Right lung (tissue), 10 donors: ENCODE measurements at places on chromosomes 3 and 15.
A peak's percentile ranks its signal among the peaks of the same experiment; 100 is the strongest.

- DNase-seq: no peak
These were observed 35.1 kb downstream of the CCDC54 start for GRCh38 chr3:107412376-107412775.

GRCh38 chr15:69154684-69155083 lies 5.8 kb upstream of the GLCE start:
- DNase-seq: no peak

DNA sequence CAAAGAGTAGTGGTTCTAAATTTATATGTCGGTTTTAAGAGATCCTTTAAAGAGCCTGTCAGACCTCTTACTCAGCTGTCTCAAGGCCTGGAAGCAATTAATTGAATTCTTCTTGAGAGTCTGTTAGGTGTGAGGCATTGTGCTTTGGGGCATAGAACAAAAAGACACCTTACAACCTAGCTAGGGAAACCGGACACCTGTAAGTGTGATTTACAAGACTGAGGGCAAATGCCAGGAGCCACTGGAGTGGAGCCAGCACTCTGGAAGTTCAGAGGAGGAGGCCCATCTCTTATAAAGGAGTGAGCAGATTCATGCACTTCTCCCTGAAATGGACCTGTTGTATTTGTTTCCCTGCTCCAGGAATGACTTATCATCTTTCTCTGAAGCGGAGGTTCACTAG lies 97.7 kb upstream of the NUDT16 start:
- no peak for DNase-seq

- DNase-seq: no peak
These were observed 326.1 kb upstream of the LRRFIP2 start for GRCh38 chr3:37500518-37500917.

- DNase-seq: no peak
These were observed 47.9 kb downstream of the ATP13A5 start for GRCh38 chr3:193330555-193331204.

GRCh38 chr3:66302288-66302687 lies 81.5 kb downstream of the SLC25A26 start:
- DNase-seq: no peak

DNA sequence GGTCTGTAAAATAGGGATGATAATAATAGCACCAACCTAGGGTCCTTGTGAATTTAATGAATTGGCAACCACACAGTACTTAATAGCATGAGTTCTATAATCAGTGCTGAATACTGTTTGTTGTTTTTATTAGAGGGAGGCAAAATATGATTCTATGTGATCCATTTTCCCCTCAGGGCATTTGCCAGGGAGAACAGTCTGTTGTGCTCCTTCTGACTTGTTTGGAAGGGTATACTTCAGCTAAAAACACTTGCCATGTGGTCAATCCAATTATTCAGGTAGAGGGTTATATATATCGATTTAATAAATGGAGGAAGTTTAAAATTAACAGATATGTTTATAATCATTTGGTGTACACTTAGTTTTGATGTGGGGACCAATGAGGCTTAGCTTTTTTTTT lies 305.3 kb downstream of the CHST2 start:
- no peak for DNase-seq

- DNase-seq: no peak
These were observed 67.2 kb downstream of the LIPC start for GRCh38 chr15:58498821-58499580.

GRCh38 chr3:178856804-178857203 lies 214.8 kb downstream of the ZMAT3 start:
- no peak for DNase-seq

- DNase-seq: no peak
These were observed 2.4 kb downstream of the RBPMS2 start for GRCh38 chr15:64772964-64773363.

DNA sequence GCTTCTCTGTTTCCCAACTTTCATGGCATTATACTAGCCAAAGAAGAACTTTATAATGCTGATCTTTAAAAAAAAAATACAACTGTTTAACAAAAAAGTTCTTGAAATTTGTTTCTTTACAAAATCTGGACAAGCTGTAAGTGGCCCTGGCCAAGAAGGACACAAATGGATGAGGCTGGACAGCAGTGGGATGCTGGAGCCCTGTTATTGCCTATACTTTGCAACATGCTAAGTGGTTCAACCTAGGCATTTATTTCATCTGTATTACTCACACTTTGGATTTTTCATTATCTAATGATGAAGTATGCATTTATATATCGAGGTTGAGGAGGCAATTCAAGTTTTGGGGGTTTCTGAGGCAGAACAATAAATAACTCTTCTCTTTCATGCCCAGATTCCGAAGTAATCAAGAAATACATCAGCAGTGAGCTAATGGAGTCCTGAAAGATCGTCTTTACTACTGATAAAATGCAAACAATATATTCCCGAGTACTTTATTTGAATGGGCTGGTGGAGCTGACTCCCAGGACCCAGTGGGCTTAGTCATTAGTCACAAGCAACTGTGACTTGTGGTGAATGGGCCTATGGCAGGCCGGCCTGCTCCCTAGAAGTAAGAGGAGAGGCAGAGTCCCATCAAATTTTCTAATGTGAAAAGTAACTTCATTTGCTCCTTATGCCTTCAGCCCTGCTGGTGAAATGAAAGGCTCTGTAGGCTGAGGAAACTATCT lies 177.3 kb upstream of the DPH6 start:
- no peak for DNase-seq

DNA sequence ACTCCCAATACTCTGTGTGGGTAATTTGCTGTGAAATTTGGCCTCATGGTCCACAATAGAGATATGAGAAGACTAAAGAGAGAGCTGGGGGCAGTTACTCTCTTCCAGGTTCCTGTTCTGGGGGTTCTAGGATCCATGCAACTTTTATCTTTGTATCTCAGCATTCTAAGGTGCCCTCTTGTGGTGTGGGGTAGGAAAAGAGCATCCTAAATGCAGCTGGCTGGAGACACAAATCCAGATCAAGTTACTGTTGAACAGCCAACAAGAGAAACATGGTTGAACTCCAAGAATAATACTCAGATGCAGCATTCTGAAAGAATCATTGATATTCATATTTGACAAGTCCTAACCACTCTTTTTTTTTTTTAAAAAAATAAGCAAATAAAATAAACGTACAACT lies 238.2 kb downstream of the GREM1 start:
- DNase-seq: no peak

GRCh38 chr3:105542282-105543019 lies 175.7 kb downstream of the ALCAM start:
- no peak for DNase-seq

DNA sequence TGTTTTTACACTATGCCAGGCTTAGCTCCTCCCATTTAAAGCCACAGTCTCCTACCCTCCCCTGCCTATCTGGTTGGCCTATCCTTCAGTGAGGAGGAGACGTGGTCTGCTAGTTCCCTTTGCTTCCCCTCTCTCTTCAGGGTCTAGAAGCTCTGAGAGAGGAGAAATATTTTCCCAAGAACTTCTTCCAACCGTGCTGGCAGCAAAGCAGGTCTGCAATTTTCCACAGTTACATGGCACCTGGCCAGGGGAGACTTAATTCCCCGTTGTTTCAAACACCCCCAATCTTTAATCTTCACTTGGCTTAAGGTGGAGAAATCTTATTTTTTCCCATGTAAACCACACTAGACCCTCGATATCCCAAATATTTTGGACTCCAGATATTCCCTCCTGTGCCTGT lies 149.5 kb upstream of the MCTP2 start:
- no peak for DNase-seq

DNA sequence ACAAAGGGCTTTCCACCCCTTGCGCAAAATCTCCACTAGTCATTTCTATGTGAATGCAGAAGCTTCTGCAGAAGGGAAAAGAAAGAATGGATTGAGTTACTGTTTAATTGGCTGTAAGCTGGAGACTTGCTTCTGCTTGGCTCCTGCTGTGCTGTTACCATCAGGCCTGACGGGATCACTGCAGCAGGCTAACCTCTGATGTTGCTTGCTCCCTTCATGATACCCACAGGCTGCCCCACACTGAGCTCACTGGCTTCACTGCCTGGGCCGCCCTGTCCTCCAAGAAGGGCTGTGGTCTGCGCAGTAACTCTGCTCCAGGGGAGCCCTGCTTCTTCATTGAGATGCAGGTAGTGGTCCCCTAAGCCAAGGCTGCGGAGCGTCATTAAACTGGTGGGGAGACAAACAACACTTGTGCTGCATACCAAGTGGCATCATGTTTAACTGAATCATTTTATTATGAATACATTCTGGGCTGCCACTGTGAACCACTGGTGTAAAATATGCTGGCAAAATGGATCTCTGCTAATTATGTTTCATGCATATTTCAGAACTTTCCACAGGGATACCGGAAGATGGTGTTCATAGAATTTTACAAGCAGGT lies 78.6 kb downstream of the WDR49 start:
- DNase-seq: no peak

DNA sequence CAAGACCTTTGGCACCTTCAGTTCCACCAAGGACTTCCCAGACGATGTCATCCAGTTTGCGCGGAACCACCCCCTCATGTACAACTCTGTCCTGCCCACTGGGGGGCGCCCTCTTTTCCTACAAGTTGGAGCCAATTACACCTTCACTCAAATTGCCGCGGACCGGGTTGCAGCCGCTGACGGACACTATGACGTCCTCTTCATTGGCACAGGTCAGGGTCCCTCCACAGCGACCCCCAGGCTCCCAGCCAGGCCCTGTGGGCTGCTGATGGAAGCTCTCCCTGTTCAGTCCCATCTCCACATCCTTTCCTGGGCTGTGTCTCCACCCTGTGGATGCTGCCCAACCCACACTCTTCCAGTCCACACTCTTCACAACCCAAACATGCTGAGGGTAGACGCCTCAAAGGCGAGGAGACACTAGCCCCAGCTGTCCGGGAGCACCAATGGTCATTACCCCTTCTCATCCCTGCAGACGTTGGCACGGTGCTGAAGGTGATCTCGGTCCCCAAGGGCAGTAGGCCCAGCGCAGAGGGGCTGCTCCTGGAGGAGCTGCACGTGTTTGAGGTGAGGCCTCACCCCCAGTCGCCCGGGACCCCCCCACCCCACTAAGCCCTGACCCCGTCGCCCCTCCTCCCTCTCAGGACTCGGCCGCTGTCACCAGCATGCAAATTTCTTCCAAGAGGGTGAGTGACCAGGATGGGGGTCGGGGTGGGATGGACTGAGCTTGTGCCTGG lies 4.3 kb upstream of the LSMEM2 start:
- no peak for DNase-seq

DNA sequence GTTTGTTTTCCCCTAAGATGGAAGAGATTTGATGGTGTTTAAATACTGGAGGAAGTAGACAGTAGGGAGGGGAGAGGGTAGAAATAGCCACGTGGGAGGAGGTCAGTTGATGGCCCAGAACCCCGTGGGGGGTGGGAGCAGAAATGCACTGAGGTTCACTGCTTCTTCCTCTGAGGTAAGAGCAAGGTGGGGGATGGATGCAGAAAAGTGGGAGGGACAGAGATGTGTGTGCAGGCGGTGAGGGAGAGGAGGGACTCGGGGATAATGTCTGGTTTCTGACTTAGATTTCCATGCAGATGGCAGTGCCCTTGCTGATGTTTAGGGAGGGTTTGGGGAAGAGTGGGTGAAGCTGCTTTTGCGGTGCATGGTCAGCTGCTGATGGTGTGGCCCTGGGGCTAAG lies 102.9 kb downstream of the ARNT2 start:
- no peak for DNase-seq

- no peak for DNase-seq
These were observed 36.0 kb upstream of the BDH1 start for GRCh38 chr3:197591816-197592215.

- peak; percentile 29 for DNase-seq
These were observed 326.3 kb upstream of the PDZRN3 start for GRCh38 chr3:73950865-73951558.

DNA sequence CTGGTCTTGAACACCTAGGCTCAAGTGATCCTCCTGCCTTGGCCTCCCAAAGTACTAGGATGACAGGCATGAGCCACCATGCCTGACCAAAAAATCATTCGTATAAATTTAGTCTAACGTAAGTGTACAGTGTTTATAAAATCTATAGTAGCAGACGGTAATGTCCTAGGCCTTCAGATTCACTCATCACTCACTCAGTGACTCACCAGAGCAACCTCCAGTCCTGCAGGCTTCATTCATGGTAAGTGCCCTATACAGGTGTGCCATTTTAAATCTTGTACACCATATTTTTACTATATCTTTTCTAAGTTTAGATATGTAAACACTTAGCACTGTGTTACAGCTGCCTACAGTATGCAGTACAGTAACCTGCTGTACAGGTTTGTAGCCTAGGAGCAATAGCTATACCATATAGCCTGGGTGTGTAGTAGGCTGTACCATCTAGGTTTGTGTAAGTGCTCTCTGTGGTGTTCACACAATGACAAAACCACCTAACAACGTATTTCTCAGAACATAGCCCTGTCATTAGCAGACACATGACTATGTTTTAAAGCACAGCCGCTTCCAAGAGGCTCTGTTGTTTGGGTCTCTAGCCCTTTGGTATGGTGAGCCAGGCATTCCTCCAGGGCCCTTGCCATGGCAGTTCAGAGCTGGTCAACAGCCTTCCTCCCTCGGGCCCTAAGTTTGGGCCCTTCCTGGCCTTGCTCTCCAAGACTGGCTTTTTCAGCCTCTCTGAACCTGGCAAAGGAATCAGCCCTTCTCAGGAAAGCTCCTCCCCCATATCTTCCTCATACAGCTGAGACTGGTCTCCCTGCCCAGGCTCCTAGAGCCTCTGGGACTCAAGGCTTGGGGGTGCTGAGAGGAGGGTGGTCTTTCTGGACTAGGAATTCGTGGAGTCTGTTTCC lies 1.9 kb upstream of the CCDC9B start:
- no peak for DNase-seq

GRCh38 chr3:55951388-55951787 lies 464.3 kb upstream of the WNT5A start:
- DNase-seq: no peak

DNA sequence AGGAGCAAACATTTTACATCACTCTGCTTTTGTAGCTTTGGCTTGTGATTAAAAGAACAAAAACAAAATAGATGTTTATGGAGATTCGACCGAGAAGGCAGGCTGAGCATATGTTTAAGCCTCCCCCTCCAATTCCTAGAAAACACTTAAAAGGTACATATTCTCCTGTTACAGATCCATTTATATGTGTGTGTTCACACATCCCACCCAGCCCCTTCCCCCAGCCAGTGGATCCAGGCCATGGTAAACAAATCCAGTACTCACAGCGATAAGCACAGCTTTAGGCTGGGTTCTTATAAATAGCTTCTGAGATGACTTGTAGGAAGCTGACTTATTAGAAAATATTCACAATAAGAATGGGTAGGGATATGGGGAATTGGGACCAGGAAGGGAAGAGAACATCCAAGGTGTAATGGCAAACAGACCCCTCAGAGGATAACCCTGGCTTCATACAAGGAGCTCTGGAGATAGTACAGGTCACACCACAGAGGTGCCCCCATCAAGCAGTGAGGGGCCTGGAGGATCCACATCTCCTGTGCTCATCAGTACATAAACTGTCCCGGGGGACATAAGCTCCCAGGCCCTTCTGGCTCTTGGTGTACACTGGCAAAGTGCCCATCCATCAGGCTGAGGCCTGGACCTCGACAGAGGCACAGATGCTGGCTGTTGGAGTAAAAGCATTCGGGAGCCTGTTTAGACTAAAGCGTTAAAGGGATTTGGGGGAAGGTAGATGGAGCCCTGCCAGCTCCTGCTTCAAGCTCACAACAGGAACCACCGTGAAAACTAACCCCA lies 70.0 kb upstream of the UBE2E1 start:
- no peak for DNase-seq

GRCh38 chr3:59644479-59645402 lies 594.9 kb upstream of the CFAP20DC start:
- no peak for DNase-seq
